ENCODE measurements at places on chromosomes 3 and 15.

- DNase-seq, result no peak
These were observed 50.3 kb upstream of the PLXND1 start for GRCh38 chr3:129656659-129657247.

DNA sequence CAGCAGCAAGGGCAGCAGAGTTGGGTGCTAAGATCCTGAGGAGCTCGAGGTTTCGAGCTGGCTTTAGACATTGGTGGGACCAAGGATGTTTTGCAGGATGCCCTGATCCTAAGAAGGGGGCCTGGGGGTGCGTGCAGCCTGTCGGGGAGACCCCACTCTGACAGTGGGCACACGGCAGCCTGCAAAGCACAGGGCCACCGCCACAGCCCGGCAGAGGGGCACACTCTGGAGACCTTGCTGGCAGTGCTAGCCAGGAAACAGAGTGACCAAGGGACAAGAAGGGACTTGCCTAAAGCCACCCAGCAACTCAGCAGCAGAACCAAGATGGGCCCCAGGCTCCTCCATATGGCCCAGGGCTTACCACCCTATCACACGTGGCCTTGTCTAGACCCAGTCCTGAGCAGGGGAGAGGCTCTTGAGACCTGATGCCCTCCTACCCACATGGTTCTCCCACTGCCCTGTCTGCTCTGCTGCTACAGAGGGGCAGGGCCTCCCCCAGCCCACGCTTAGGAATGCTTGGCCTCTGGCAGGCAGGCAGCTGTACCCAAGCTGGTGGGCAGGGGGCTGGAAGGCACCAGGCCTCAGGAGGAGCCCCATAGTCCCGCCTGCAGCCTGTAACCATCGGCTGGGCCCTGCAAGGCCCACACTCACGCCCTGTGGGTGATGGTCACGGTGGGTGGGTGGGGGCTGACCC, 18.8 kb downstream of the SEC61A1 start:
- no peak for DNase-seq

DNA sequence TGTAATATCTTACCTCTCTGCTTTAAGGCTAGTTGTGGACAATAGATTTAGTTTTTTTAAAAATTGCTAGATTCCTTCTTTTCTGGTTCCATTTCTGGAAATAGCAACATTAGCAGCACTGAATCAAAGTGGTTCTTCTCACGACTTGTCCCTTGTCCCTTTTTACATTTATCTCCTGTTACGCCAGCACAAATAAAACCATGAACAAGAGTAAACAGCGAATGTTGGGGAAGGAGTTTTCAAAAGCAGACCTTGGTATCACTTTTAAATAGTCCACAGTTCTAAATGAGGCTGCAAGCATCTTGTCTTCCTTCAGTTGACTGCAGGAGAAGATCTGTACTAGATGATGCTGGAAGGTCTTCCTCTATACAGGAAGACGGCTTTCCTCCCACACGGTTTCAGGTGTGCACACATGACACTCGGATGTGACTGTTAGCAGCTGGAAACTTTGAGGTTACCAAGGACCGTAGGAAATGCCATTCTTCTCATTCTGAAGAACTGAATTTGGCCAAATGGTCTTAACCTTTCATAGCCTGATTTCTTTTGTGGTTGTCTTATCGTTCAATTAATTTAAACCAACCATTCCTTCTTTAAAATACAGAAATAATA, 251.0 kb upstream of the ICE2 start:
- DNase-seq, result no peak

DNA sequence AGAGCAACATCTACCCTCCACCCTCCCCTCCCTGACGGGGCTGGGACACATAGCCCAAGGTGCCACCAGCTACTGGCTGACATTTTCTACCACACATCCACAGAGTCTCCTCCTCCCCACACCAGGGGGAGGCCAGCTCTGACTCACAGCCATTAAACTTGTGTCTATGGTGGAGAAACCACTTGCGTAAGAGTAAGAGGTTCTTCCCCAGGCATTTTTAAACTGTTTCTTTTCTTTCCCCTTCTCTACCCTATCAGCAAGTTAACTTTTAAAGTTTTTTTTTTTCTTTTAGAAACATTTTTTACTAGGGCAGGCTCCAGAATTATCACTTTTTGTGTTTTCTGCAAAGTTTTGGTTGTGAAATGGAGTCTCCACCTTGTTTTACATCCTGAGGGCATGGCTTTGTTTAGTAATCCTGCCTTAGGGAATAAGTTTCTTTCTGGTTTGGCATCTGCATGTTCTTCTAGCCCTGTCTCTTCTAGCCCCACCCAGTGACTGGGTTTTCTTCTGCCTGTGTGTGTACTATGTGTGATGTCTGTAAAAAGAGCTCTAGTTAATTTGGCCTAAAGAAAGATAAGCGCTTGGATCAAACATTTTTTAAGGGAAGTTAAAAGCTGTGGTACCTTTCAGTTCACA, 148.8 kb upstream of the GADL1 start:
- no peak for DNase-seq

DNA sequence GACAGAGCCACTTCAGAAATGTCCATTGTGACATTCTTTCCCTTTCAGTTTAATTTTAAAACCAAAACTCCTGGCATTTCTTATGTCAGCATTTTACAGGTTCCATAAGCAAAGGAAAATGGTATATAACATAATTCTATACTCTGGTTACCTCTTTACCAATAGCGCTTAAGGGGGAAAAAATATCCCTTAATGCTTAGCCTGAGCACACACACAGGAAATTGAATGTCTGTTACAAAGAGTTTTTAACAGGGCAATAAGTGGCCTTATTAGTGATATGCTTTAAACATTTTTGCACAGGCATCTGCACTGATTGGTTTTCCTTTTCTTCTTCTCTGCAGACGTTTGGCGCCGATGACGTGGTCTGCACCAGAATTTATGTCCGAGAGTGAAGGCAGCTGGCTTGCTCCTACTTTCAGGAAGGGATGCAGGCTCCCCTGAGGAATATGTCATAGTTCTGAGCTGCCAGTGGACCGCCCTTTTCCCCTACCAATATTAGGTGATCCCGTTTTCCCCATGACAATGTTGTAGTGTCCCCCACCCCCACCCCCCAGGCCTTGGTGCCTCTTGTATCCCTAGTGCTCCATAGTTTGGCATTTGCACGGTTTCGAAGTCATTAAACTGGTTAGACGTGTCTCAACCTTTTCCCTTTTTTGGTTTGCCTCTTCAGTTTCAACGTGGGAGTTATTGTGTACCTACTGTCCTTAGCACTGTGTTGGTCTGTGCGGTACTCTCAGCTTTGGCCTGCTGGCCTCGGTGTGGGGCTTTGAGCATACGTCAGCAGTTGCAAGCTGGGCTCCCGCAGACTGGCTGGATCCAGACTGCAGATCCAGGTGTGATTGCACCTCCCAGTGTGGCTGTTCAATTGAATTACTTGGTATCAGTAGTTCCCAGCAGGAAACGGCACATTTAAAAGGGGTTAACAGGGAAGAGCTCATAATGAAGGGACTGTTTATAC, 7.7 kb downstream of the CRABP1 start:
- no peak for DNase-seq

- DNase-seq, result no peak
These were observed 15.4 kb downstream of the ANPEP start for GRCh38 chr15:89799011-89799911.

- no peak for DNase-seq
These were observed 116.7 kb downstream of the NR1I2 start for GRCh38 chr3:119898478-119899191.

- DNase-seq, result no peak
These were observed 354.9 kb downstream of the RSL24D1 start for GRCh38 chr15:54841701-54842305.

GRCh38 chr3:10010421-10010877, 15.8 kb upstream of the FANCD2 start:
- DNase-seq, result no peak

DNA sequence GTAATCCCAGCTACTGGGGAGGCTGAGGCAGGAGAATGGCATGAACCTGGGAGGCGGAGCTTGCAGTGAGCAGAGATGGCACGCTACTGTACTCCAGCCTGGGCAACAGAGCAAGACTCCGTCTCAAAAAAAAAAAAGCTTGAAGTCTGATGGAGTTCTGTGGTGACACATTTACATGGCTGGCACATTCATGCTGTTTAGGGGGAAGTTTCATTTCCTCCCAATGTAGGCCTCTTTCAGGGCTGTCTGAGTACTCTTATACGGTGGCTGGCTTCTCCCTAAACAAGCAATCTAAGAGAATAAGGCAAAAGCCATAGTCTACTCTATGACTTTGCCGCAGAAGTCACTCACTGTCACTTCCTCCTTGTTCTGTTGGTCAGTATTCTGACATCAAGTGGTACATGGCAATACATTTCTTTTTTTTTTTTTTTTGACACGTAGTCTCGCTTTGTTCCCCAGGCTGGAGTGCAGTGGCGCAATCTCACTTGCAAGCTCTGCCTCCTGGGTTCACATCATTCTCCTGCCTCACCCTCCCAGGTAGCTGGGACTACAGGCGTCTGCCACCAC, 41.2 kb downstream of the OIP5 start:
- peak; percentile 76 for DNase-seq

GRCh38 chr3:100957261-100957986, 35.8 kb downstream of the ABI3BP start:
- DNase-seq, result no peak

DNA sequence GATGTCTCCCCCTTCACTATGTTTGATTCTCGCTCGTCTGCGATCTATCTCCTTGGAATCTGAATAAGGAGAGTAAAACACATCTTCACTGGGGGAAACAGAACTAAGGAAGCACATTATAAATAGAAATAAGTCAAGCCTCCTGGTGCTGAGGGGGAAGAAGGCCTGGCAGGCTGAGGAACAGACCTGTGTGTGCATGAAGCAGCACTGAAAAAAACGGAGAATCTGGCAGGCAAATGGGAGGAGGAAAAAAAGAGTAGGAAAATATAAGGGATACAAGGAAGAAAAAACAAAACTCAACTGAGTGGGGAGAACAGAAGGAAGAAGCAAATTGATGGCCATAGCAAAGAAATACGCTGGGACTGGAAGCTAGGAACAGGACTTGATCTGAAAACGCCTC, 25.7 kb downstream of the PARP16 start:
- no peak for DNase-seq

DNA sequence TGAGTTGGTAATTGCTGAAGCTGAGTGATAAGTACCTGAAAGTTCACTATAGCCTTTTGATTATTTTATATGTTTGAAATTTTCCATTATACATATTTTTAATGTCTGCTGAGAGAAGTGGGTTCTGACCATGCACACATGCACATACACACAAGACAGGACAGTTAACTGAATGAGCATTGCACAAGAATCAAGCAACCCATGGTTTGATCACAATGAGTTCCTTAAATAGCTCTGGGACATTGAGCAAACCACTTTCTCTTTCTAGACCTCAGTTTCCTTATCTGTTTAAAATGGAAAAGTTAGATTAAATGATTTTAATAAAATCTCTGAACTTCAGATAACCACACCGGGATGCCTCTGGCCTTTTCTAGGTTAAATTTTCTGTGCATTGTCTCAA, 26.7 kb downstream of the SNTN start:
- DNase-seq, result no peak

DNA sequence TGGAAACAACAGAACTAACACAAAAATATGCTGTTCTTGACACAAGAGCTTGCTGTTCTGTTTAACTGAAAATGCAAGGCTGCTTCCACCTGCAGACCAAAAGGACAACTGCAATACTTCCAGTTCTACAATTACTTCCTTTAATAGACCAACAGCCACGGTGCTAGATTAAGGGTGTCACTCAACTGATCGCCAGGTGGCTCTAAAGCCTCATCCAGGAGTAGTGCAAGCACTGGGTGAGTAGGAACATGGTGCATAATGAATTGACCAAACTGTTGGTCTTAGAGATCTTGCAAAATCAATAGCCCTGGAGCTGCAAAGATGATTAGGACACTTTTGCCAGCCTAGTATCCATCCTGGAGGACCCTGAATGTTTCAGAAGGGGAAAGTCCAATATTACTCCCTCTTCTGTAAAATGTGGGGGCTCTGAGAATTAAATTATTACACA, 3.6 kb upstream of the CLDN16 start:
- DNase-seq, result peak; percentile 37

GRCh38 chr15:30990446-30991254, 778 bp downstream of the MTMR10 start:
- peak; percentile 58 for DNase-seq

- DNase-seq, result no peak
These were observed 21.9 kb upstream of the SSR3 start for GRCh38 chr3:156576651-156577348.

GRCh38 chr15:60917461-60918145, 311.5 kb downstream of the RORA start:
- DNase-seq, result no peak

- no peak for DNase-seq
These were observed 135.9 kb upstream of the NSMCE3 start for GRCh38 chr15:29405564-29405963.

GRCh38 chr3:194306109-194306686, 44.9 kb downstream of the CPN2 start:
- DNase-seq, result peak; percentile 85

DNA sequence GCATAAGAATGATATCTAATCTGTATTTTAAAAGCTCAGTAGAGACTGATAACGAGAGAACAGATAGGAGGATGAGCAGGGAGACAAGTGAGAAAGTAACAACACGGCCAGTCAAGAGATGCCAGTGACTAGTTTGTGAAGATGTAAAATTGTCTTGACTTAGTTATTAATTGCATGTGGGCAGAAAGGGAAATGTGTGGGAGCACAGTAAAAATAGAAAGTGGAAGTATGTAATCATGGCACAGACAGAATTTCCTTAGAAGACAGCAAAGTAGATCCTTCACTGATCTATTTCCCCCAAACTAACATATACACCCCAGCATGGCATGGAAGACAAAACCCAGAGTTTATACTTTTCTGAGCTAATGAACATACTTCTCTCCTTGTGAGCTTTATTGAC, 344.5 kb downstream of the FGF12 start:
- no peak for DNase-seq

- DNase-seq, result peak; percentile 43
These were observed 74.2 kb downstream of the CRTC3 start for GRCh38 chr15:90603893-90604292.

DNA sequence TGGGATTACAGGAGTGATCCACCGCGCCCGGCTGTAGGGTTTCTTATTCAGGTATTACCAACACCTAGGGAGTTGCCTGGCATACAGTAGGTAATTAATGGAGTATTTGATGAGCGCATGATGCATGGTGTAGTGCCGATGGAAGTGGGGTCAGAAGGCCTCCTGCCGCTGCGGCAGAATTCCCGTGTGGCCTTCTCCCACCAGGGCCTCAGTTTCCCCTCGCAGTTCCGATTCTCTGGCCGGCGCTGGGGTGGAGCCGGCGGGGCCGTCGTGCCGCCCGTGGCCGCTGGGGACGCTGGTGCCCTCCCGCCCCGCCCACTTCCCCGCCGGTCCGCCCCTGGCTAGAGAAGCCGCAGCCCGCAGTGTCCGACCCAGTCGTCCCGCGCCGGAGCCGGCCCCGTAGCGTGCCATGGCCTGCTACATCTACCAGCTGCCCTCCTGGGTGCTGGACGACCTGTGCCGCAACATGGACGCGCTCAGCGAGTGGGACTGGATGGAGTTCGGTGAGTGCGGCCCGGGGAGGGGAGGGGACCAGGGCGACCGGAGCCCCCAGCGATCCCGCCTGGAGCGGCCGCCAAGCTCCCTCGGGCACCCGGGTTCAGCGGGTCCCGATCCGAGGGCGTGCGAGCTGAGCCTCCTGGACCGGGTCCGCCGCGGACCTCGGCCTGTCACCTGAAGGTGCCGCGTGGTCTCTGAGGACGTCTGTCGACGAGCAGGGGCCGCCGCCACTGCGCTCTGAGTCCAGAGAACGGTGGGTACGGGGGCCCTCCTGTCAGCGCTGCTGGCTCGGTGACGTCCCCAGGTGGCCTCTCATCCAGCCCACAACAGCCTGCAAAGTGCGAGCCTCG, at the start of gene IRAK2:
Gene IRAK2, plus strand, starts transcription at position 374 of the 848 bp plus-strand sequence. Its CDS starts 36 bp downstream, at position 410.
- DNase-seq, result peak; percentile 68

Data from OCI-LY7 (cell line).